ENCODE measurements at places on chromosomes 1 and 21.

GRCh38 chr1:93324486-93325464 lies 20.9 kb upstream of the DR1 start:
- no peak for DNase-seq

- DNase-seq, result no peak
Observed at GRCh38 chr1:167791281-167792187, 69.8 kb downstream of the MPZL1 start.

- DNase-seq, result no peak
Observed at GRCh38 chr1:110250749-110251148, 40.6 kb downstream of the KCNC4 start.

- DNase-seq, result no peak
Observed at GRCh38 chr1:156430866-156431265, 61.9 kb downstream of the RHBG start.

DNA sequence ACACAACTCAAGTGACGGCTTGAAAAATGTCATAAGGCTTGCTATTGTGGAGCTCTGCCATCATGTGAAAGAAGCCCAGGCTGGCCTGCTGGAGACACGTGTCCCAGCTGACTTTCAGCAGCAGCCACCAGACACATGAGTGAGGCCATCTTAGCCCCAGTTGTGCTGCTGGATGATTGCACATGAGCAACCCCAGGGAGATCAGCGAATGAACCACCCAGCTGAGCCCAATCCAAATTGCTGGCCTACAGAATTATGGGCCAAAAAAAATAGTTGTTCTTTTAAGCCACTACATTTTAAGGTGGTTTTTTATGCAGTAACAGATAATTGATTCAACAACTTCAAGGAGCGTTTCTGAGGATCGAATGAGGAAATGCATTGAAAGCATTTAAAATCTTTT lies 17.5 kb upstream of the CDA start:
- no peak for DNase-seq

- DNase-seq, result no peak
Observed at GRCh38 chr21:19130379-19131028, 726.9 kb upstream of the TMPRSS15 start.

DNA sequence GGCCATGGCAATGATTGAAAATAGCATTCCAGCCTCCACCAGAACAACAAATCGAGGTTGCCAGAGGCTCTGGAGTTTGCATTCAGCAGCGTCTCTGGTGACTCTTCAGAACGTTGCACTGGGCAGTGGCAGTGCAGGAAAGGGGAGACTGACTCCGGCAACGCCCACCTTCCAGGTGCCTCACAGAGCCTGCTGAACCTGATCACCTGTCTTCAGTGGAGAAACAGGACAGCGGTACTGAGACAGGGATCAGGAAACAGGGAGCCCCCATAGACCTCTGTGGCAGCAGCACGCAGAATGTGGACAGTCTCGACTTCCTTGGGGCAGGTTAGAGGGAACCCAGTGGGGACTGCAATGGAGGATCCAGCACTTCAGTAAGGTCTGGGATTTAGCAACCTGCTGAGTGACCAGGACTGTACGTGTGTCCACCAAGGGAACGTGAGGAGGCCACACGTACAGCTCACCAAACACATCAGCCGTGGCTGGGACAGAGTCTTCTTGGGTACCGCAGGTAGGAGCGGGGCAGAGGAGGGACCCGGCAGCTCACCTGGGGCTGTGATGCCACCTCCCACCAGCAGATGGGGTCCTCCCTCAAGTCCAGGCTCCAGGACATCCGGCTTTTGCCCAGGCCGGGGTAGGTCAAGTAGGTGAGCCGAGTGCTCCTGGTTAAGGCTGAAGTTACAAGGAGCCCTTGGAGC lies 128.6 kb downstream of the PRDM2 start:
- DNase-seq, result peak; percentile 51

DNA sequence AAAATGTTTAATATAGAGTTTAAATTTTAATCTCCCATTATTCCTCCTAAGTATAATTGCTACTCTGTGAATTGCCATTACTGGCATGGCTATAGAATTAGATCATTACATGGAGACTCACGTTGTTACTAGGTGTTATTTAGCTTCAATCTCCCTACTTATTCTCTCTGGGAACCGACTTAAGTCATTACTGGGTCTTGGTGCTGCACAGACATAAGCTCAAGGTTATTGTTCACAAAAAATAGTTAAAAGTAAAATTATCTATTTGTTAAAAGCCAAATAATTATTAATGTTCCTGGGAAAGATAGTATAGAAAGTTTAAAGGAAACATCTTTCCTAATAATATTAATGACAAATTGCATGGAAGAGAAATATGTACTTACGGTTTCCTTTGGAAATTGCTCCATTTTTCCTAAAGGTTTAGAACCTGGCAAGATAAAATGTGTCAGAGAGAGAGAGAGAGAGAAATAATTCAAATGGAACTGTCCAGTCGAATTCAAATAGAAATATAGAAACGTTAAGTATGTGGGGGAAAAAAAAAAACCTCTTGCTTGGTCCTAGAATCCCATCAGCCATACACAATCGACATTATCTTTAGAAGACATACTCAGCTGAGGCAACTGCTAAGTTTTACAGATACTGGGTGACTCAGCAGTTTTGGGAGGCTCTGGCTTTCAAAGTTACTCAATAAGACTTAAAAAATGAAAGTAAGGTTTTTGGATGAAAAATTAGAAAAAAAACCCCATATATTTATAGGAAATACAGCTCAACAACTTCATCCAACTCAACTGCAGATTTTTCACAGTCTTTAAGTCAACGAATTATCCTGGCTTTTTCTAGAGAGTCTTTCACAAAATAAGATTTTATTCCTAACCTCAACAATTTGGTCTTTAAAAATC lies at the start of gene SPTA1:
Gene SPTA1 (minus strand): TSS at position 605 of the 899 bp plus-strand sequence. CDS start 198 bp downstream, at position 407.
- DNase-seq, result no peak
